Right cardiac atrium (tissue), 5 donors: ENCODE measurements at places on chromosomes 16 and 17. TPM values are rescaled to one million over a fixed set of nuclear protein-coding genes. Genes with fewer than 3 reads are reported as not detected.

DNA sequence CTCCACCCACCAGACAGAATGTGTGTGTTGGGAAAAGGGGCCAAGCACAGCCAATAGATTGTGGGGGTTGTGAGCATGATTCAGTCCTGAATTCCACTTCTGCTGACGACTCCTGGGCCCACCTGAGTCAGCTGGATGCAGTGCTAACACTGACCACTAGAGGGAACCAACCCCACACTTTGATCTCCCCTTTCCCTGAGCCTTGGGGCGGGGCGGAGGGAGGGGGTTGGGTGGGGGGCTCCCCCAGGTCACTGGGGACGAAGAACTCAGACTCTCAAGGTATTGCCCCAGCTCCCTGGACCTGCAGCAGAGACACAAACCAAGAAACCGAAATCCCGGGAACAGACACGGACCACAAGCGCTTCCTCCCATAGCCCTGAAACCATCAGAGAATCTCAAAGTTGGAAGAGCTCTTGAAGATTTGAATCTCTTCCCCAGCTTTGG lies 621 bp upstream of the CSHL1 start:
- no peak for DNase-seq

DNA sequence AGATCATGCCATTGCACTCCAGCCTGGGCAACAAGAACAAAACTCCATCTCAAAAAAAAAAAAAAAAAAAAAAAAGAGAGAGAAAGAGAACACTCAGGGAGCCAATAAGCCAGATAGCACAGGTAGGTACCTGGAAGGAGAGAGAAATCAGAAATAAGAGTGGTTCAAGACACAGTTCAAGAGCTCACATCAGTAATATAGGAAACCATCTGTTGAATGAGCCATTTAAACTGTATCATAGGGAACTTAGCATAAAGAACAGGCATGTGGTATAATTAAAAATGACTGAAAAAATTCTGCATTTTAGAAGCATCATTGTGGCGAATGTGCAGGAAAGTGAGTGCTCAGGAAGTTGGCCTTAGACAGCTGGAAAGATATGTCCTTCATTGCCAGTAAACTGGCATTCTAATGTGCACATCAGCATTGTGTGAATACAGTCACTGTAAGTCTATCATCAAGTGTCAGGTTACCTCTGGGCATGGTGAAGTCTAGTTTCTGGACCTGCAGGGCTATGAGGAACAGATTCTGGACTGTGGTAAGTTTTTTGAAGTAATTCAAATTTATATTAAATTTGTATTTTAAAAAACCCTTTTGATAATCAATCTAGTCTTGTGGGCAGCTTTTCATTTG lies 20.4 kb downstream of the KRT12 start:
- DNase-seq = no peak

DNA sequence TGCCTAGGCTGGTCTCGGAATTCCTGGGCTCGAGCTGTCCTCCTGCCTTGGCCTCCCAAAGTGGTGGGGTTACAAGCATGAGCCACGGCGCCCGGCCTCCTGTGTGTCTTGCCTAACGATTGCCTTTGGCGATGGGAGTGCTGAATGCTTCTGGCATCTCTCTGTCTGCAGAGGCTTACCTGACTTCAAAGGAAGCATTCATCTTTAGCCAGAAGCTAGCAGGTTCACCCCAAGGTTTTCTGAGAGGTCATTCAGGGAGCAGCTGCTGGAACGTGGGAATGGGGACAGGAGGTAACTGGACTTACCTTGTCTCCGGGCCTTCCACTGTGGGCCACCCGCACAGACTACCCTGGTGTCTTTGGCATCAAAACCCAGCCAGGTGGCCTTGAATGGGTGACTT lies 54.7 kb downstream of the PLCG2 start:
- no peak for DNase-seq

GRCh38 chr17:78428025-78428575 lies 49.7 kb downstream of the PGS1 start:
- peak; percentile 43 for DNase-seq

DNA sequence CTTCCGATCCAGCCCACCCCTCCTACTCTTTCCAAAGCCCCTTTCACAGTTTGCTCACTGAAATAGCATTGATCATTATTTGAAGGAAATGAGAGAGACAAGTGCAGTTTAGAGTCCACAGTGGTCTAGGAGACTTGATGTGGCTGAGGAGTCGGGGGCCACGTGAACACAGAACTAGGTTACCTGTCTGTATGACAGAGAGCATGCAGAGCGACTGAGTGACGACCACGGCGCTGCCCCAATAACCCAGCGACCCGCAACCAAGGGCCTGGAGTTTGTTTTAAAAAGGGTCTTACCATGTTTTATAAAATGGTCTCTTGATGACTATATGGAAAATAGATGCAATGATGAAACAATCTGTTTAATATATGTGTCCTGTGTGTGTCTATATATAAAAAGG lies 39.5 kb downstream of the NDEL1 start:
- no peak for DNase-seq

DNA sequence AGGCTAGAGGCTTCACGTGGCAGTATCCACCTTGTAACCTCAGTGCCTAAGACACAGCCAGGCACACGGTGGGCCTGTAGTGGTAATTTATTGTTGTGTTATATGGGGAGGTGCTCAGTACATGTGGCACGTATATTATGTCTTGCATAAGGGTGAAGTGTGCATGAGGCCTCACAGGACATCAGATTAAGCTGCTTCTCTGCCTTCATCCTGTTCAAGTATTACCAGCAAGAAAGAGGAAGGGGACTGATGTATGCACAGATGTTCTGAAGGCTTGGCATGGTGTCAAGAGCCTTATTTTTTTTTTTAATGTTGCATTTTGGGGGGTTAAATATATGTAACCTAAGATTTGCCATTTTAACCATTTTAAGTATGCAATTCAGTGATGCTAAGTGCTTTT lies 71.6 kb downstream of the ABCC1 start:
- no peak for DNase-seq

Gene KRT9
- polyA plus RNA-seq = not detected

Gene HOXB9
- polyA plus RNA-seq = 0.02 TPM

Gene CDH11
- polyA plus RNA-seq = 2.2 TPM

- no peak for DNase-seq
Observed at GRCh38 chr16:59391617-59392364, 657.7 kb upstream of the GOT2 start.

Gene GAST
- polyA plus RNA-seq = not detected

DNA sequence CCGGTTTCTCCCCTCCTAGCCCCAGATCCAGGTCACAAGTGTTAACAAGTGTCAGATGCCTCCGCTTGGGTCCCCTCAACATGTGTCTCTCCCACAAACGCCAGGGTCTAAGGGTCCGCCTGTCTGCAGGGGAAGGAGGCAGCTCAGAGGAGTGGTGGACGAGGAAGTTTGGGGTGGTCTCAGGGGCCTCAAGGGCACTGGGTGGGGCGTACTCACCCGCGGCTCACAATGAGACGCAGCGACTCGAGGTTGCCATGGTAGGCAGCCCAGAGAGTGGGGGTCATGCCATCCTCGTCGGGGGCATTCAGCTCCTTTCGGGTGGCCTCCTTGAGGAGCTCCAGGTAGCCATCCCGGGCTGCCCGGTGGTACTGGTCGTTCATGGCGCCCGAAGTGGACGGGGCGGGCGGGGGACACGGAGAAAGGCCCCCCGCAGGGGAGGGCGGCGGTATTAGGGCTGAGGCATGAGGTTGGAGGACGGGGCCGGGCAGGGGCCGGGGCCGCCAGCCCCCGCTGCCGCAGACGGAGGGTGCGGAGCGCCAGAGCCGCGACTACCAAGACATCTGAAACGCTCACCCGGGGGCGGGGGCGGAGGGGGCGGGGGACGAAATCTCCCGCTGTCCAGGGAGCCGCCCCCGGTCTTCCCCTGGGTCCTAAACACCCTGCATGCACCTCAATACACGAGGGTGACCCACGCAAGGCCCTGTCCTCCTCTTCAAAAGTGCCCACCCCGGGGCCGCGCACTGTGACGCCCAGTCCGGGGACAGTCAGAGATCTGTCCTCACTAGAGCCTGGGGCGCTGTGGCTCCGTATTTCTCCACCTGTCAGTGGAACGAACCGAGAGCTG lies at the start of gene USH1G:
USH1G (minus strand) TSS at position 562 of the 844 bp plus-strand sequence; CDS start at position 380, 182 bp downstream.
- DNase-seq = no peak

GRCh38 chr17:47821424-47822391 lies at the start of gene OSBPL7:
Gene OSBPL7, minus strand, starts transcription at chr17:47821794. Its CDS starts 1,516 bp downstream, at chr17:47820278.
- DNase-seq = peak; percentile 88

Gene PLD6
- 2.9 TPM for polyA plus RNA-seq

Gene TP53TG3B
- polyA plus RNA-seq = not detected

- DNase-seq = no peak
Observed at GRCh38 chr17:38958756-38959155, 8.4 kb downstream of the FBXO47 start.

Gene DBNDD1
- 2.3 TPM for polyA plus RNA-seq

- no peak for DNase-seq
Observed at GRCh38 chr17:78039581-78039980, 81.1 kb downstream of the TNRC6C start.

DNA sequence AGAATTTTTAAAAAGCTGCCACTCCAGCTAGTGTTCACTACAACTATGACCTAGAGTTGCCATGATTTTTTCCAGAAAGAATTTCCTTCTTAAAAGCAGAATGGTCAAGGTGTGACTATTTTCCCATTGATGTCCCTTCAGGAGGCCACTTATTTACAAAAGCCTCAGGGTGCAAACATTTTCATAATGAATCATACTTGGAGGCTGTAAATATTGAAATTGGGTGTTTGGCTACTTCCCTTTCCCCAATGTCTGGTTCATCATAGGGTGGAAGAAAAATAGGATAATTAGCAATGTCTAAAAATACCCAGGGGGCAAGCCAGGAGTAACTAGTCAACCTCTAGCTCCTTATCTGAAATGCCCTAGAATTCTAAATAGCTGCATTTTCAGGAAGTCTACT lies 18.8 kb downstream of the AXIN2 start:
- DNase-seq = no peak

GRCh38 chr17:5297245-5297644 lies 15.2 kb downstream of the RABEP1 start:
- no peak for DNase-seq

- peak; percentile 51 for DNase-seq
Observed at GRCh38 chr17:39563476-39563875, 44.2 kb downstream of the NEUROD2 start.

DNA sequence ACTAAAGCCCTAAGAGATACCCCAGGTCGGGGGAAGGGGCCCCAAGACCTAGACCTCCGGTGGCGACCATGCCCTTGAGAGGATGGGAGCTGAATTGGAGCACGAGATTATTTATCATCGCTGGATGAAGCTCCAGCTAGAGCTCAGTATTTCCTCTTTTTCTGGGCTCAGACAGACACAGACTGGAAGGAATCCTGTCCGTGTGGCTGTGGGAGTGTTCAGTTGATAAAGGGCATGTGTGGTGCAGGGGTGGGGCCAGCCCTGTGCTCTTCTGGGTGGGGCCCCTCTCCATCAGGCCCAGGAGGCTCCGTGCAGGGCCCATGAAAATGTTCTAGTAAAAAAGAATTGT lies 6.3 kb upstream of the CBX4 start:
- peak; percentile 69 for DNase-seq

DNA sequence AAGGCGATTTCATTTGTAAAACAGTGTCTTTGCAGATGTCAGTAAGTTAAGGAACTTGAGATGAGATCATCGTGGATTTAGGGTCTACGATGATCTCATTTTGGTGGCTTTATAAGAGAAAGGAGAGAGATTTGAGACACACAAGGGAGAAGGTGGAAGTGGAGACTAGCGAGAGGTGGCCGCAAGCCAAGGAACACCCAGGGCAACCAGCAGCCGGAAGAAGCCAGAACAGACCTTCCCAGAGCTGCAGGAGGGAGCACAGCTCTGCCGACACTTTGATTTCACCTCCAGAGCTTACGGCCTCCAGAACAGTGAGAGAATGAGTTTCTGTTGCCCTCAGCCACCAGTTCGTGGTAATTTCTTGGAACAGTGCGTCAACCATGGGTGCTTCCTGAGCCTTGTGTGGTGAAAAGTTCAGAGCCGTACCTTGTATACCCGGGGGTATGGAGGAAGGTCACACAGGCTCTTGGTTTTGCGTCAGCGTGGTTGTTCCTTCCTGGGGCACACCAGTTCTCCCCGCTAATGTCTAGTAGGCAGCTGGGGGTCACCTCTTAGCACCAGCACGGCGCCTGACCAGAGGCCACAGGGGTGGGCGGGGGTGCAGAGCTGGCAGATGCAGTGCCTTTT lies 12.9 kb upstream of the SEC14L1 start:
- DNase-seq = peak; percentile 79

DNA sequence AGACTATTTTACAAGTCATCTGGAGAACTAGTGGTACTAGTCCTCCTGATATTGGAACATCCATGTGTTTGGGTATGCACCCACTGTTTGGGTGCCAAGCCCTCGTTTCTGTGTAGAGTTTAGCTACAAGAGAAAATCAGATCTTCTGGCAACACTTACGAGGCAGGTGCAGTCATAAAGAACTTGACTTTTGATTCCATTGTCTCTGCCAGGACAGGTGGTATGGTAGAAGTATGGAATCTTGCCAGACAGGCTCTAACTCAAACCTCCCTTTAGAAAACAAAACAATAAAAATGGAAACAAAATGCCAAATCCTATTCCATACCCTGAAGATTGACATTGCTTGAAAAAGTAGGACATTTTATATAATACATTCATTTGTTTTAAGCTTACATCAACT lies 16.0 kb downstream of the RNF43 start:
- DNase-seq = no peak

GRCh38 chr16:4410335-4411075 lies 5.9 kb downstream of the CORO7 start:
- peak; percentile 65 for DNase-seq

- DNase-seq = no peak
Observed at GRCh38 chr16:28923652-28924398, 1.2 kb downstream of the RABEP2 start.

Gene NME2
- polyA plus RNA-seq = 488 TPM

DNA sequence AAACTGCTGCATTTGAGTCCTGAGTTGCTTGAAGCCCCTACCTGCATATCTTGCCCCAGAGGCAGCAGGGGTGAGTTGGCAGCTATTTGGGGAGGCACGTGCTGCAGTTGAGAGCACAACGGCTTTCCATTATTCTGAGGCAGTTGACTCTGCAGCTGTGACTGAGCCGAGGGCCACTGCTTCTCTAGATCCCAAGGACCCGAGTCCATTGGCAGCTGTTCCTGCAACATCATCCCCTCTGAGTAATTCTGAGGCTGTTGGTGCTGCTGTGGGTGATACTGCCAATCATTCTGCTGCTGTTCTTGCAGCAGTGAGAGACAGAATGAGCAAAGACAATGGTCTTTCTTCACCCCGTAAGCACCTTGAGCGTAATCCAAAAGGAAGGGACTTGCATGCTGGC lies 12.7 kb downstream of the TERF2IP start:
- DNase-seq = no peak

GRCh38 chr17:74079537-74080300 lies 123.8 kb upstream of the RPL38 start:
- DNase-seq = no peak
